ENCODE measurements at places on chromosomes 12 and 14.
A peak's percentile ranks its signal among the peaks of the same experiment; 100 is the strongest.

GRCh38 chr14:42628602-42629001 is 1021.9 kb downstream of the LRFN5 start:
- DNase-seq, result no peak

- no peak for DNase-seq
These were observed 6.9 kb downstream of the TNFRSF1A start for GRCh38 chr12:6334940-6335450.

GRCh38 chr12:113837084-113837483 is 129.0 kb downstream of the RBM19 start:
- DNase-seq, result no peak

DNA sequence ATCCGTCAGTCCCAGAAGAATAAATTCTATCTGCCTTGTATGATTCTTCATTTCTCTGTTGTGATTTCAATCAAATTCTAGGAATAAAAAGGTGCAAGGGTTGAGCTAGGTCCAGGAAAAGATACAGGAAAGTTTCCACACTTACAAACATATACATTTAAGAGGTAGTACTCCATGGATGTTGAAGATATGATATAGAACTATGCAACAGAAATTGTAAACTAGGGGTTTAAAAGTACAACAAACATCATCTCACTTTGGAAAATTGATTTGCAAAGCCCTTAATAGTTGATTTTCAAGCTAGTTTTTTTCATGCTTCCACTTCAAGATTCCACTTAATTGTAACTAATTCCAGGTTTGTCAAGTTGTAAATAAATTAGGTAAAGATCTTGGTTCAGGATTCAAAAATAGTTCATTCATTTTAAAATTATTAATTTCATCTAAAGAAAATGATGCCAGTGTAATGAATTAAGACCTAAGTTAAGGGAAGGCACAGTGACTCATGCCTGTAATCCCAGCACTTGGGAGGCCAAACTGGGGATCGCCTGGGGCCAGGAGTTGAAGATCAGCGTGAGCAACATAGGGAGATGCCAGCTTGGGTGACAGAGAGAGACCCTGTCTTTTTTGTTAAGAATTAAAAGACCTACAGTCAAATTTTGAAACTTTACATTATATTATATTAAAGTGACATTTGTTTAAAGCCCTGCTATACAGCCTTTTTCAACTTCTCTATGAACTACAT is at the start of gene OR6C70:
OR6C70 (minus strand) TSS at position 51 of the 742 bp plus-strand sequence; CDS start at position 51, 0 bp downstream.
- no peak for DNase-seq

- no peak for DNase-seq
These were observed 48.5 kb downstream of the ADGRD1 start for GRCh38 chr12:131002216-131002631.

GRCh38 chr14:57480051-57480450 is 13.6 kb downstream of the CCDC198 start:
- no peak for DNase-seq

DNA sequence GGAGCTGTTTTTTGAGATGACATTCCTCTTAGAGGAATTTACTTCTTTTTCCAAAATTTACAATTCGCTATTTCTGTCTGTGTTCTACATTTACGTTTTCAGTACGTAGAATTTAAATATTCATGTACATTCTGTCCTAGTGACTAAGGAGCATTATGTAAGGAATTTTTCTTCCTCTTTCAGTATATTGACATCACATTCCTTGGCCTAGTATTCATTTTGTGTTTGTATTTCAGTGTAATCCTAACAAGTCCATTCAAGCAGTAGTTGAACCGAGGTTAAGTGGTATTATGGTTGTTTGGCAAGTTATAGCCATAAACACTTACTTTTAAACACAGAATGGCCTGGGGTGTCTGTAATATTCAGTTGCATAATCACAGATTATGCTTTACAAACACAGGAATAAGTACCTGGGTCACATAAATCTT is 465.2 kb downstream of the PCNX1 start:
- DNase-seq, result no peak

- no peak for DNase-seq
These were observed 24.3 kb downstream of the DDX24 start for GRCh38 chr14:94056579-94057308.

DNA sequence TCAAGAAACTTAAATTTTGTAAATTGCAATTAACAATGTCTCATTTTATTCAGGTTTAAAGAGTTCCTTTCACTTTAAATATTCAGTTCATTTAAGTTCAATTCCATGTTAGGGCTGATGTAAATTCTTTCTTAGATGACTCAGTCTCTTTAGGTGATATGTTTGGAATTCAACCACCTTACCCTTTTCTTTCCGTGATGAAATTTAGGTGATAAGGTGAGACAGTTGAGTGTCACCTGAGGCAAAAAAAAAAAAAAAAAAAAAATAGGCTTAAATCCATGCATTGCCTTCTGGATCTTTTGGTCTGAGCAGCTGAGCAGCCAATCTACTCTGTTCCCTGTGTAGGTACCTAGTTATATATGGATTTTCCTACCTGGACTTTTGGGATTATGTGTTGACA is 299.5 kb downstream of the DAD1 start:
- DNase-seq, result no peak

DNA sequence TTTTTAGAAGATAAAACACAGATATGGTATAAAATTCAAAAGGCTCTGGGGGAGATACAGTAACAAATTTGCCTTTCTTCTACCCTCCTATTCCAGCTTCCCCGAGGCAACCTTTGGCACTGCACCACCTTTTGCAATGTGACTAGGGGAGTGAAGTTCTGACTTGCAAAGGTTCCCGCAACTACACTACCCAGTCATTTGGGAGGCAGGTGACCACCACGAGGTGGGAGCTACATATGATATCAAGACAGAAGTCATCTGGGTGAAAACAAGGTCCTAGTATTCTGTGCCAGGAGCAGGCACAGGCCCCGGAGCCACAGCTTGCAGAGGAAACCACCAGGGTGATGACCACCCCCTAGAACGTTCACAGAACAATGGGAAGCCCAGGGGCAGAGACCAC is 141.5 kb downstream of the TTC7B start:
- no peak for DNase-seq

GRCh38 chr14:31326111-31326510 is 94.2 kb downstream of the HEATR5A start:
- no peak for DNase-seq

DNA sequence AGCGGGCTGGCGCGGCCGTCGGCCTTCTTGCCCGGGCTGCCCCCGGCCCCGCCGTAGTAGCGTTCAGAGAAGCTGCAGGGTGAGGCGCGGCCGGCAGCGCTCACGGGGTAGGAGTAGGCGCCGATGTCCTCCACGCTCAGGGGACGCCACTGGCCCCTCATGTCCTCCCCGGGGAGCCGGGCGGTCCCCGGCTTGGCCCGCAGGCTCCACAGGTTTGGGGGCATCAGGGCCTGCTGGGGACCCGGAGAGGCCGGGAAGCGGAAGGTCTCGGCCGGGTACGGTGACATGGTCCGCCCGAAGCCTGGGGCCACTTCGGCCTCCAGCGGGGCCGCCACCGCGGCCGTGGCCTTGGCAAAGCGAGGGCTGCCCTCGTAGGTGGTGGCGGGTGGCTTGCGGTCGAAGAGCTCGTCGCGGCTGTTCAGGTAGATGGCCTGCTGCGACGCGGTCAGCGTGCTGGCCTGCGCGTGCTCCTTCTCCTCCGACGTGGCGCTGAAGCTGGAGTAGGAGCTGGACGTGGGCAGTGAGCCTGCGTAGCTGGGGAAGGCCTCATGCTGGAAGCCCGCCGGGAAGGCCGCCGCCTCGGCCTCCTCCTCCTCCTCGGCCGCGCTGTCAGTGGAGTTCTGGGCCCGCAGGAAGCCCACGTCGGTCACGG is 48.7 kb downstream of the BEGAIN start:
- no peak for DNase-seq

GRCh38 chr14:77111021-77111420 is 13.0 kb downstream of the CIPC start:
- no peak for DNase-seq

DNA sequence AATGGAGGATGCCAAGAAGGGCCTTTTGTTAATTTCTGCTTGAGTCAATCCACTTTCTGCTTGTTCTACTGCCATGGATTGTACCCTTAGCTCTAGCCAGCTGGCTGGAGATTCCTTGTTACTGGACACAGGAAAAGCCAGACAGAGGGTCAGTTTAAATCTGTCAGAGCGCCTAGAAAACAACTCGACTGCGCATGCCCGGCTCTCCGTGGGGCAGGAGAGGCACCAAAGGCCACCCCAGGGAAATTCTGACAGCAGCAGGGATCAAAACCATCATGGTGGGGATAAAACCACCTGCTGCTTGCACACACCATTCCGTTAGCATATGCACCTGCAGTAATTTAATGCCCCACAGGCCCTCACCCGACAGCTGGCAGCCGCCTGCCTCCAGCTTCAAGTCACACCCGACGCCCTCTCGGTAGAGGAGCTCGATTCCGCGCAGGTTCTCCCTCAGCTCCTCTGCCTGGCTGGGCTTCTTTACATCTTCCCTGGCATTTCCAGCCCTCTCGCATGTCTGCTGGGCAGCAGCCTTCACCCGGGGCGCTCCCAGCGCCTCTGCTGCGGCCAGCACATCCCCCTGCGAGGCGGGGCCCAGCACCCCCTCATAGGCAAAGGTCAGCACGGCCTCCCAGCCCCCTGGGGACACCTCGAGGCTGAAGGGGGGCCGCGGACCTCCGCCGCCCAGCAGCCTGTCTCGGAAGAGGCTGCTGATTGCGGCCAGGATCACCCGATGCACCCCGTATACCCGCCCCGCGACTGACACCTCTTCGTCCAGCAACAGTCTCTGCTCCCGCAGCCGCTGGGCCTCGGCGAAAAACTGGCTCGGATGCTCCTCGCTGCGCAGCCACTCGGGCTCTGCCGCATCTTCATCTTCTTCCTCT is 1.0 kb downstream of the KLHL33 start:
- no peak for DNase-seq

DNA sequence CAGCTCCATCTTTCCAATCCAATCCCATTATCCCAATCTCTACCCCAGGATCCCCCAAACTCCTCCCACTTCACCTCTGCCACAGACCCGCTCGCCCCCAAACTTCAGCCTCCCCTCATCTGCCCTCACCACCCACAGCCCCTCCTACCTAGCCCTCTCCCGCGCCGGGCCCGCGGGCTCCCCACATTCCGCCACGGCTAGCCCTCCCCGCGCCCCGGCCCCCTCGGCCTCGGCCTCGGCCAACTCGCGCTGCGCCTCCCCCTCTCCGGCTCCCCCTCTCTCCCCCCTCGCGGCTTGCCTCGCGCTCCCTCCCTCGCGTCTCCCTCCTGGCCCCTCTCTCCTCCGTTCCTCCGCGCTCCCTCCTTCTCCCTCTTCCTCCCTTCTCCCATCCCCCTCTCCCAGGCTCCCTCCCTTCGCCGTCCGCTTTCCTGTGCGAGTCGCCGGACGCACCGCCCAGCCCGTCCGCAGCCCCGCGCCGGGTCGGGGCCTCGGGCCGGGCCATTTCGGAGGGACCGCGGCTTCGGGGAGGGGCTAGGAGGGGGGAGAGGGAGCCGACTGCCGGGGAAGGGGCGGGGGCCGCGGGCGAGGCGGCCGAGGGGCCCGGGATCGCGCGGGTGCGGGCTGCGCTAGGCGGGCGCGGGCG is at the start of gene ATN1:
ATN1 (plus strand) TSS at position 581 of the 643 bp plus-strand sequence. CDS start 6,043 bp downstream, outside the sequence.
- peak; percentile 54 for DNase-seq

- no peak for DNase-seq
These were observed 95.7 kb downstream of the PAPLN start for GRCh38 chr14:73333031-73333430.

DNA sequence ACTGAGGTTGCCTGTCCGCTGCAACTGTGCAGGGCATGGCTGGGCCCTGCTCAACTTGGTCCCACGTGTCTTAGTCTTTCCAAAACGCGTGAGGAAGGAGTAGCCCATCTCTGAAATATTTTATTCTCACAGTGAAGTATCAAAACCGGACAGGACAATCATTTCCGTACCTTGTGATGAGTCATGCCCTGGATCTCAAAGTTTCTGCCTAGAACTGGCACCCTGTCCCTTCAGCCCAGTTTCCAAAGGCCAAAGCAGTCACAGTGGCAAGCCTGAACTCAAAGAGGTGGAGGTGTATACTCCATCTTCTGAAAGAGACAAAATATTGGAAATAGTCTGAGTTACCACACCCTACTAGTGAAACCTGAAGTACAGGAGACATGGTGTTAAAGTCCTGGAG is 28.5 kb upstream of the SRGAP1 start:
- no peak for DNase-seq

Data from HEK293T (cell line).